Spleen (tissue), 13 donors: ENCODE measurements at places on chromosomes 13 and 19. TPM values are rescaled to one million over a fixed set of nuclear protein-coding genes. Genes with fewer than 3 reads are reported as not detected.

Gene MISP
- not detected for polyA plus RNA-seq

Gene RXFP2
- not detected for polyA plus RNA-seq

Gene ATP4B
- polyA plus RNA-seq, result 0.15 TPM

Gene PIAS4
- 6.4 TPM for polyA plus RNA-seq

Gene ACP5
- 200 TPM for polyA plus RNA-seq

DNA sequence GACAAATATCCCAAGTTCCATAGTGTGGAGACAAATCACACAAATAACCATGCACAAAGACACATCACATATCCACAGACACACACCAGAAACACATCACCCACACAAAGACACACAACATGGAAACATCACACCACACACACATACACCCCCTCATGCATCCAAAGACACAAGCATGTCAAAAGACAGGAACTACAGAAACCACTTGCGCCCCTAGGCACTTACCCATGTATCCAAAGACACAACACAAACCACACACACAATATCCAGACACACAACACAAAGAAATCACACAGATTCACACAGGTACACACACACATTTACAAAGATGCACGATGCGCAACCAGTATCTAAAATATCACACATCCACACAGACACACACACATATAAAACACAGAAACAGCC is 901 bp downstream of the DPF1 start:
- DNase-seq, result no peak
- H3K27me3 ChIP-seq, result peaks cover 95% of the 10 kb centered on the region
- no peak overlapping the region for H3K27ac ChIP-seq
- peaks cover 16% of the 10 kb centered on the region for H3K4me1 ChIP-seq
- H3K4me3 ChIP-seq, result no peak overlapping the region
